ENCODE measurements at places on chromosomes 6 and 20. TPM values are rescaled to one million over a fixed set of nuclear protein-coding genes. Genes with fewer than 3 reads are reported as not detected.

The FRS3 gene
- 2.9 TPM for polyA plus RNA-seq

The LIN28B gene
- not detected for polyA plus RNA-seq

The ITPR3 gene
- polyA plus RNA-seq, result 17.1 TPM

The WFDC5 gene
- polyA plus RNA-seq, result not detected

The DEFB118 gene
- not detected for polyA plus RNA-seq

The VWA7 gene
- 1.4 TPM for polyA plus RNA-seq

The SAMD10 gene
- 6.6 TPM for polyA plus RNA-seq

The ESF1 gene
- 8.1 TPM for polyA plus RNA-seq

The EPPIN gene
- not detected for polyA plus RNA-seq

The PAX1 gene
- polyA plus RNA-seq, result not detected

The ADGB gene
- polyA plus RNA-seq, result not detected

The COL12A1 gene
- 3.4 TPM for polyA plus RNA-seq

The PRSS35 gene
- polyA plus RNA-seq, result 0.08 TPM

The RING1 gene
- 45.4 TPM for polyA plus RNA-seq

The C6orf58 gene
- polyA plus RNA-seq, result not detected

The TAGAP gene
- 2.0 TPM for polyA plus RNA-seq

The XKR7 gene
- 0.06 TPM for polyA plus RNA-seq

The RSPH4A gene
- polyA plus RNA-seq, result 0.31 TPM

The ARHGAP40 gene
- 1.1 TPM for polyA plus RNA-seq

The SLC17A2 gene
- polyA plus RNA-seq, result not detected

The MYBL2 gene
- 4.1 TPM for polyA plus RNA-seq

The HMGCLL1 gene
- 0.10 TPM for polyA plus RNA-seq

The OLIG3 gene
- polyA plus RNA-seq, result not detected

The SASH1 gene
- 5.8 TPM for polyA plus RNA-seq

The AVP gene
- polyA plus RNA-seq, result not detected

The RIPOR2 gene
- 2.1 TPM for polyA plus RNA-seq

The RBM24 gene
- 0.92 TPM for polyA plus RNA-seq

The BMP2 gene
- polyA plus RNA-seq, result 10.4 TPM

The SMPDL3A gene
- polyA plus RNA-seq, result 18.8 TPM

The SMOC2 gene
- polyA plus RNA-seq, result 97.2 TPM

The SNRPB2 gene
- 47.6 TPM for polyA plus RNA-seq

The DCDC2 gene
- polyA plus RNA-seq, result 2.7 TPM

The ARMC12 gene
- polyA plus RNA-seq, result 1.1 TPM

The TOX2 gene
- polyA plus RNA-seq, result 20.2 TPM

The OR2B6 gene
- polyA plus RNA-seq, result not detected

The GPR6 gene
- not detected for polyA plus RNA-seq

The MYB gene
- polyA plus RNA-seq, result 0.56 TPM

The FNDC1 gene
- 0.06 TPM for polyA plus RNA-seq

The ZNF341 gene
- polyA plus RNA-seq, result 2.4 TPM

Data from stomach (tissue), 19 donors.